ENCODE measurements at places on chromosomes 3 and 15.

- no peak for DNase-seq
These were observed 38.8 kb upstream of the TNFSF10 start for GRCh38 chr3:172561897-172562640.

DNA sequence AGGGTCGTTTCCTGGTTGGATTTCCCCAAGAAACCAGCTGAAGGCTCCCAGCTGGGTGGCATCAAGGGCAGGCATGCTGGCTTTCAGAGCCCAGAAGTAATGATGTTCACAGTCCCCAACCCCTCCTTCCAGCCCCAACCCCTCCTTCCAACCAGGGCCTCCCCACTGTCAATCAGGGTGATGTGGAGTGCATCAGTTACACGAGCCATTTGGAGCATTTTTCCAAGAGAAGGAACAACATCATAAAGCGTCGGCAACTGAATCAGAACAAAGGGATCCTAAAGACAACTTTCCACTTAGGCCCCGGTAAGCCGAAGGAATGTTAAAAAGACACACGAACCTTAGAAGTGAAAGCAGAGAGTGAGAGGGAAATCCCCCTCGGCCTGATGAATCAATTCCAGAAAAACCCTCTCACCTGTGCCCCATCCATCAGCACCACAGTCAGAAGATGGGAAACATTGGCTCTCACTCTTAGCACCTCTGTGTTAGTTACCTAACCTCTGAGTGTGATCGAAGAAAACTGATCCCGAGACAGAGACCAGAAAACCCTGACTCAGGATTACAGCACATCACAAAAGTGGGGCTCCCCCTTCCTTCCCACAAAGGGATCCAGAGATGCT is 101.2 kb upstream of the WNT5A start:
- no peak for DNase-seq

DNA sequence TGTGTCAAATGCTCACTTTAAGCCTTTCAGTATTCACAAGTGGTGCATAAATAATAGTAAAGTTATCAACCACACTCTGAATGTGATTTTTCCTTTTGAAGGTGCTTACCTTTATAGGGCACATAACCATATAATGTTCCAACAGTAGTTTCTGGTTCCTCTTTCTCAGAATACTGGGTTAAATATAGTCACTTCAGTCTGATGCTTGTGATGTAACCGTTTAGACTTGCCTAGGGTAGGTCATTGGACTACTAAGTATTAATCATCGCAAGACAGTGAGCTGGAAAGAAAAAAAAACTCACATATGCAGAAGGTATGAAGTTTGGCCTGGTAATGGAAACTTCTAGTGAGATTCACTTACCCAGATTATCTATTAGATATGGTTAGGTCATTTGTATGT is 1.9 kb downstream of the KBTBD8 start:
- DNase-seq, result no peak

- DNase-seq, result no peak
These were observed 17.0 kb downstream of the TGM5 start for GRCh38 chr15:43249699-43250203.

Data from cerebellar cortex (tissue), 1 donor.